Gastroesophageal sphincter (tissue), 4 donors: ENCODE measurements at places on chromosomes 4 and X.

DNA sequence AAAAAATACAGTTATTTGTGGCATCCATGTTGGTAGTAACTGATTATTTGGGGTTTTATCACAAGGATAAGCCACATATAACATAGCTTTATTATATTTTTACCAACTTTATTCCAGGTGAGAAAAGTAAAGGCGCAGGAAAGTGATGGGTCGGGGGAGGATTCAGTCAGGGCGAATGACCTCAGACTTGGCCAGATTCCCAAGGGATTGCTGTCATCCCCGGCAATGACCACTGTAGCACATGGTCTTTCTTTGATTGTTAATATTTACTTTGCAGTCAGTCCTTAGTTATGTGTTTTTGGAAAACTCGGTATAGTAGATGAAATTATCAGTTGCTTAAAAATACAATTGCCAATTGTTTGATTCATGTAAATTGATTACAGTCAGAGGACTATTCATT is 17.6 kb downstream of the GRIA3 start:
- no peak for ATAC-seq

- peak; percentile 51 for ATAC-seq
Observed at GRCh38 chr4:183541010-183541751, 36.3 kb downstream of the ING2 start.

DNA sequence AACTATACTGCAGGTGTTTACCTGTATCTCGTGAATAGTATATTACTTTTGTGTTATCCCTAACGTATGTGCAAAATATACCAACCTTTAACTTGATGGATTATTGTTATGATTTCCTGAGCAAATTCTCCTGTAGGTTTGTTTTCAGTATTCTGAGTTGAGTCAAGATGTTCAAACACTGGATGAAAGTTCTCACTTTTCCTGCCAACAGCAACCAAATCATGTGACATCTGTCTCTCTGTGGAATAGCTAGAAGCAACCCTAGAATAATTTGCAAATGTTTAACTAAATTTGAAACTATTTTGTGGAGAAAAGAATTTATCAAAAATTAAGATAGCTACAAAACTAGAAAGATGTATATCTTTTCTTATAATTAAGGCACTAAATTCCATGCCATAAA is 35.6 kb downstream of the BCLAF3 start:
- no peak for ATAC-seq

DNA sequence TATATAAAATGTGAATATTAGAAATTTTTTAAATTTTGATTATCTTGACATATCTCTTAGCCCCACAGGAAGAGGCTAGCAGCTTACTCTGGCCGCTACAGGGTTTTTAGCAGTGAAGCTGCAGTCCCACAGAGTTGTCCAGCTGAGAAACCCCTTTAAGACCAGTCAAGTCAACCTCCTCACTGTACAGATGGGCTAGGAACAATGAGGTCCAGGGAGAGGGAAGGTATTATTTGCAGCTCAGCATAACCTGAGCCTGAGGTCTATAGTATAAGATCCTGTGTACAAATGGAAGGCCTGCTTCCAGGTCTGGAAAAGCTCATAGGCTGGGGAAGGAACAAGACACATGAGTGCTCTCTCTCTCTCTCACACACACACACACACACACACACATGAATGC is 1.8 kb downstream of the VSIG4 start:
- ATAC-seq, result peak; percentile 39

GRCh38 chrX:125236955-125237354 is 82.7 kb upstream of the TEX13C start:
- no peak for ATAC-seq

DNA sequence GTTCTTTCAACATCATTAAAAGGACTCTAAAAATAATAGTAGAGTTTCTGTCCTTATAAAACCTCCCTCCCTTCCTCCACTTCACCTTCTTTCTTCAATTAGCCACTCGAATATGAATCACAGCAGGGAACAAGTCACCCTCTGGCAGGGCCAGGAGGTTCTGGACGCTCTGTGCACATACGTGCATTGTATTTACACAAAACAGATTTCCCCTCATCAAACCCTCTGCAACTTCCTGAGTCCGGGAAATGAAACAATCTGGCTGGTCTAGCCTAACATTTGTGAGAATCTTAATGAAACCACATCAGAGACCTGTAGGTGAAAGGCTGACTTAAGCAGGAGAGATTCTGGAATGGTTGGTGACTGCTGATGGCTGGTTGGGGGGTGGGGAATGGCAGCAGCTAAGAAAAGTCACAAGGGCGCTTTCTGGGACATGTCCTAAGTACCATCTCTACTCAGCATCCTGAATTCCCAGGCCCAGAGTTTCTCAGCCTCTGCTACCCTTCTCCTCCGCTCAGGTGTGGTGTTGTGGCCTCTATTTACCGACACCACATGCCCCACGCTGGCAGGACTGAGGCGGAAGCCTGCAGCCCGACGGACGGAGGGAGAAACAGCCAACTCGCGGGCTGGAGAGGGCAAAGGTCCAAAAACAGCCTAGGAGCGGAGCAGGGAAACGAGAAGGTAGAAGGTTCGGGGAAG is 1.0 kb downstream of the ZDHHC9 start:
- ATAC-seq, result no peak
